ENCODE measurements at places on chromosomes 16 and 17. TPM values are rescaled to one million over a fixed set of nuclear protein-coding genes. Genes with fewer than 3 reads are reported as not detected.

DNA sequence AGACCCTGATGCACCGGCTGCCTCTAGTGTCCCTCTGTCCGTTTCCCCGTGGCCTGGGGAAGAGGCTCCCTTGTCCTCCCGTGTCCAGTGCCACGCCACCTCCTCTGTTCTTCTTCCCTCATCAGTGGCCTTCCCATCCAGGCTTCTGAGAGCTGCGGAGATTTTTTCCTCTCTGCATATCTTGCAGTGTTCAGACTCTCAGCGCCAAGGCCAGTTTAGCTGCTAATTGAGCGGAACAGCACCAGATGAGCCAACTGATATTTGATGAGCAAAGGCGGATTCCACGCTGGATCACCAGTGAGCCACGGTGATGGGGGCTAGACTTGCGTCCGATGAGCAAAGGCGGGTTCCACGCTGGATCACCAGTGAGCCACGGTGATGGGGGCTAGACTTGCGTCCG lies 257.6 kb downstream of the FOXL1 start:
- H3K4me3 ChIP-seq = no peak overlapping the region
- no peak overlapping the region for H3K27ac ChIP-seq
- H3K27me3 ChIP-seq = no peaks in the 10 kb centered on the region
- peaks cover 3% of the 10 kb centered on the region for H3K4me1 ChIP-seq

DNA sequence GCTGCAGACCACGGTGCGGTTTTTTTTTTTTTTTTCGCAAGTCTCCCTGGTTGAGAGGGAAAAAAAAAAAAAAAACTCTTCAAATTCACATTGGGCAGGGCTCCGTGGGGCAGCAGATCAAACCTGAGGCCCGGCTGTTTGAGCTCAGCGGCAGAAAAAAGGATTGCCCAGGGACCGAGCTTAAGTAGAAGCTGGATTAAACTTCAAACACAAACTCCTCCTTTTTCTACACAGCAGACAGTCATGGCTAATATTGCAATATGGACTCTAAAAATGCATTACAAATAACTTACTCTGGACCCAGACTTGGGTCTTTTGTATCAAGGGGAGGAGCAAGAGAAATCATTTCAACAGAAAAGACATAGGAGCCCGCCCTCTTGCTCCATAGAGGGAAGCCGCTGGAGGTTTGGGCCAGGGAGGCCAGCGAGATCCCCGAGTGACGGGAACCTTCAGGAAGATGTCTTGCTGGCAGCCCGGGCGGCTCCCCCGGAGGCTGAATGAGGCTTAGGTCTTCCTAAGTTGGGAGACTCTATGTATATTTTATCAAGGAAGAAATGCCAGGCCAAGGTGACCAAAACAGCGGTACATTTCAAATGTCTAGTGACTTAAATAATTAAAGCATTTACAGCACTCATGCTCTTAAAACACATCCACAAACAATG lies 167.7 kb downstream of the ZNF423 start:
- H3K27ac ChIP-seq = no peak overlapping the region
- H3K36me3 ChIP-seq = no peaks in the 10 kb centered on the region
- no peaks in the 10 kb centered on the region for H3K4me1 ChIP-seq
- DNase-seq = no peak
- H3K27me3 ChIP-seq = no peaks in the 10 kb centered on the region
- H3K4me3 ChIP-seq = no peak overlapping the region

GRCh38 chr17:5362162-5362811 lies 57.2 kb downstream of the NUP88 start:
- no peaks in the 10 kb centered on the region for H3K4me1 ChIP-seq
- peaks cover 28% of the 10 kb centered on the region for H3K36me3 ChIP-seq
- no peak overlapping the region for H3K4me3 ChIP-seq

DNA sequence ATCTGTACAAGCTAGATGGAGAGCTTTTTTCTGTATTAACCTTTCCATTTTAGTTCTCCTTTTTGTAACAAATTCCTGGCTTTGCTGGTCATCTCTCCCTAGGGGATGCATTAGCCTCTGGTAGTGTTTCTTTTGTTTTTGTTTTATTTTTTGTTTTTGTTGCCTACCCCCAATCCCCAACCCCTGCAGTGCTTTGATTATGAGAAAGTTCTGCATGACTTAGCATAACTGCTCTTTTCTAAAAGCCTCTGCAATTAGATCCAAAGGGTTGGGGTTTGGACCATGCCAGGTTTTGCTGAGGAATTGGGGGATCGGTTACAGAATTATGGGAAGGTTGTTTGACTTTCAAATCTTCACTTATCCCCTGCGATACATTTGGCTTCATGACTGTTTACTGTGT lies 98.2 kb downstream of the ADAMTS18 start:
- no peaks in the 10 kb centered on the region for H3K4me1 ChIP-seq
- no peak overlapping the region for H3K27ac ChIP-seq
- H3K4me3 ChIP-seq = no peak overlapping the region
- no peaks in the 10 kb centered on the region for H3K36me3 ChIP-seq
- peak; percentile 27 for DNase-seq
- H3K27me3 ChIP-seq = no peaks in the 10 kb centered on the region

GRCh38 chr16:85536073-85536410 lies 77.1 kb upstream of the GSE1 start:
- peaks cover 17% of the 10 kb centered on the region for H3K4me1 ChIP-seq
- no peaks in the 10 kb centered on the region for H3K27me3 ChIP-seq
- H3K4me3 ChIP-seq = no peak overlapping the region
- H3K36me3 ChIP-seq = no peaks in the 10 kb centered on the region

GRCh38 chr16:49643429-49644144 lies 212.3 kb downstream of the ZNF423 start:
- no peaks in the 10 kb centered on the region for H3K27me3 ChIP-seq
- H3K4me3 ChIP-seq = no peak overlapping the region
- no peaks in the 10 kb centered on the region for H3K36me3 ChIP-seq
- peaks cover 7% of the 10 kb centered on the region for H3K4me1 ChIP-seq
- DNase-seq = no peak

DNA sequence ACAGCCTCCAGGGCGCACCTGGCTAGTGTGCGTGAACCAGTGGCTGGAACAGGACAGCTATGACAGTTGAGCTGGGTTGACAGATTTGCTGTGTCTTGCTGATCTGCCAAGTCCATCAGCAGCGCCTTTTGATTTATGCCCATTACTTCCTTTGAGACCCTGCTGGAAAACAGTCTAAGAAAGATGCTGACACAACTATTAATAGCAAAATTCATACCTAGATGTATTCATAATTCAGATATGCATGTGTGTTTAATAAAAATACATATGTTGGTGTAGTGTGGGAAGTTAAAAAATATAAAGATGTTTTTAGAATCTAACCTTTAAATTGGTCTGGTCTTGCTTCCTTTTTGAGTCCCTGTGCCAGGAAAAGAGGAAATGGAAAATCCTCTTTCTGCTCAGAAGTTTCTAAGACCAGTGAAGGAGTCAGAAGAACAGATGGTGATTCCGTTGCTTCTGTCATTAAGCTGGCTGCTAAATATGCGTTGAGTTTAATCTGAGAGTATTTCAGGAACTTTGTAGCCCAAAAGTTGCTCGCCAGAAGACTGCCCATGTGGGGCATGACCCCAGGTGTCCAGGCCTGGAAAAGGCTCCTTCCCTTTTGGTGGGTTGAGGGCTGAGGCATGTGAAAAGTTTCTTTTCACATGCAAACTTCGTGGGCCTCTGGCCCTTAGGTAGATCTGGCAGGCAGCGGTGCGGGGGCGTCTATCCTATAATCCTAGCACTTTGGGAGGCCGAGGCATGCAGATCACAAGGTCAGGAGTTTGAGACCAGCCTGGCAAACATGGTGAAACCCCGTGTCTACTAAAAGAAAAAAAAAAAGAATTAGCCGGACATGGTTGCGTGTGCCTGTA lies 40.0 kb upstream of the ENDOV start:
- no peak overlapping the region for H3K4me3 ChIP-seq
- no peaks in the 10 kb centered on the region for H3K4me1 ChIP-seq
- DNase-seq = no peak
- H3K27me3 ChIP-seq = no peaks in the 10 kb centered on the region
- peaks cover 4% of the 10 kb centered on the region for H3K36me3 ChIP-seq
- H3K27ac ChIP-seq = no peak overlapping the region

- no peak overlapping the region for H3K4me3 ChIP-seq
- peaks cover 3% of the 10 kb centered on the region for H3K36me3 ChIP-seq
- no peak overlapping the region for H3K27ac ChIP-seq
- DNase-seq = no peak
Measured at GRCh38 chr16:57572978-57573728, 30.7 kb downstream of the ADGRG5 start.

DNA sequence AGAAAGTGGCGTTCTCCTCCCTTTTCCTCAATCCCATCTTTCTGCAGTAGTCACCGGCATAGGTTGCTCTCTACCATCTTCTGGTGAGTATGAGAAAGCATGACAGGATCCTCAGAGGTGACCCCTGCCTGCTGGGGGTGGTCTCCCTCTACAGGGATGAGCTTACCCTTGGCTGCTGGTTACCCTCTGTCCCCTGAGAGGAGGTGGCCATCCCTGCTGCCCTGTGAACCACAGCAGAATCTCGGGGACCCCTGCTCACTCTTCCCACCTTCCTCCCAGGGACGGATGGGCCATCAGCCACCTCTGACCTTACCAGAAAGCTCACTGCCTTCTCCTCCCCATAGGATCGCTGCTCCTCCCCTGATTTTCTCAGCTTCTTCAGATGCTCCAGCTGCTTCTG lies 7.8 kb downstream of the MEFV start:
- no peak overlapping the region for H3K27ac ChIP-seq
- no peaks in the 10 kb centered on the region for H3K27me3 ChIP-seq
- no peak for DNase-seq
- no peak overlapping the region for H3K4me3 ChIP-seq
- no peaks in the 10 kb centered on the region for H3K36me3 ChIP-seq

DNA sequence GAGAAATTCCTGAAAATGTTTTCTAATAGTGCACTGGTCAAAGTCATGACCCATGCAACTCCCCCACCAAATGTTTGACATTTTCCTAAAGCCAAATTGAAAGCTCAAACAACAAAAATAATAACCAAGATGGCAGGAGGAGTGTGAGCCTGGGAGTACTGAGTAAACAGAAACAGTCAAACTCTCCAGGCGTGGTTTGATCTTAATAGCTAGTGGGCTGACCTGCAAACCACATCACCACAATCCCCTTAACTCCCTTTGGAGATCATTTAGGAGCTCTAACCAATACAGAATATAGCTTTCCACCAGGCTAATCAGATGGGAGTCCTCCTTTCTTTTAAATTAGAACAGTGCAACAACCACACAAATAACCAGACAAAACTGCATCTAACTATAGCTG lies 19.2 kb upstream of the MEIOC start:
- no peak overlapping the region for H3K27ac ChIP-seq
- no peaks in the 10 kb centered on the region for H3K4me1 ChIP-seq
- H3K36me3 ChIP-seq = no peaks in the 10 kb centered on the region
- no peak overlapping the region for H3K4me3 ChIP-seq

GRCh38 chr16:20707461-20707860 lies 10.0 kb upstream of the ACSM1 start:
- H3K27ac ChIP-seq = no peak overlapping the region
- no peaks in the 10 kb centered on the region for H3K27me3 ChIP-seq
- H3K4me3 ChIP-seq = no peak overlapping the region
- no peaks in the 10 kb centered on the region for H3K36me3 ChIP-seq

GRCh38 chr17:29495011-29495410 lies 71.8 kb downstream of the ABHD15 start:
- H3K4me3 ChIP-seq = no peak overlapping the region
- no peaks in the 10 kb centered on the region for H3K27me3 ChIP-seq
- no peaks in the 10 kb centered on the region for H3K4me1 ChIP-seq
- no peak overlapping the region for H3K27ac ChIP-seq

DNA sequence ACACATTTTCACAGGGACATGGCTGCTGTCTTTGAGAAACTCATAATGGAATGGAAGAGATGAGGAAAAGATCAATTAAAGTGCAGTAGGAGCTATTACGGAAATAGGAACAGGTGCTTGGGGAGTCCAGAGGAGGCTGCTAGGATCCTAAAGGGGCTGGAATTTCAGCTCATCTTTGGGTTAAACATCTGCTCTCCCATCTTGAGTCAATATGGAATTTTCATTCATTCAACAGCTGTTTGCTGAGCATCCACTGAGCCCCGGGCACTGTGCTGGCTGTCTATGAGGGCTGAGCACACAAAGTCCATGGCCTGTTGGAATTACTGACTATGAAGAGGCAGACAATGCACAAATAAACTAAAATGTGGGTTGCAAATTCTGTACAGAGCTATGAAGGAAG lies 47.9 kb downstream of the ASIC2 start:
- no peaks in the 10 kb centered on the region for H3K4me1 ChIP-seq
- H3K36me3 ChIP-seq = no peaks in the 10 kb centered on the region
- H3K27me3 ChIP-seq = no peaks in the 10 kb centered on the region
- H3K4me3 ChIP-seq = no peak overlapping the region
- H3K27ac ChIP-seq = no peak overlapping the region

DNA sequence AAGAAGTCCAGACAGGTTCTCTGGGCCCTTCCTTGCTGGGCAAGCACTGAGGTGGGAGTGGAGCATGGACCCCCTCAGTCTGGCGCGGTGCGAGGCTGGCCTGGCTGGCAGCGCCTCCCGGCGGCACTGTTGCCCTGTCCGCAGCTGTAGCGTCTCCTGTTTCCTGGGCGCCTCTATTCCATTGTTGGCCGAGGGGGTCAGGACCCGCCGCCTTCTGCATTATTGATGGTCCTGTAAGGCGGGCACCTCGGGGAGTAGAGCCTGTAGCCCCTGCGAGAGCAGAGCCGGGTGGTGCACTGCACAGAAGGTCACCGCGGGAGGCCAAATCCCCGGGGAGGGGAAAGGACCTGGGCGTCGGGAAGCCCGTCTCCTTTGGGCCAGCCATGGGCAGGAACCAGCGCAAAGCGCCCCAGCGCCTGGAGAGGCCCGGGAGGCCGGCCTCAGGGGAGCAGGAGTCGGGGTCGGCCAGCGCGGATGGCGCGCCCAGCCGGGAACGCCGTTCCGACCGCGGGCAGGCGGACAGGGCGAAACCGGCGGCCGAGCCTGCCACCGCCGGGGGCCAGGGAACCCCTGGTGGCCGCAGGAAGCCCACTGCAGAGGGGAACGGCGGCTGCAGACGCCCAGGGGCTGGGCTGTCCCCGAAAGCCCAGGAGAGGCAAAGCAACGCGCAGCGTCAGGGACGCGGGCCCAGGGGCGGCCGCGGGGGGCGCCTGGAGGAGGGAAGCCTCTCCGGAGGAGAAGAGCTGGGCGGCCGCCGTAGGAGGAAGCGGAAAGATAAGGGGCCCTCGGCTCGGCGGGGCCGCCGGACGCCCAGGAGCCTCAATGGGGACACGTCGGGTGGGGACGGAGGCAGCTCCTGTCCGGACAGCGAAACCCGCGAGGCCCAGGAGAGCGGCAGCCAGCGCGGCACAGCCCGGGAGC lies at the start of gene MYO15B:
TSS of gene MYO15B (plus strand) at position 126 of the 921 bp plus-strand sequence. CDS start at position 384, 258 bp downstream.
- no peaks in the 10 kb centered on the region for H3K4me1 ChIP-seq
- peak within 1 kb of the TSS; percentile 94 for H3K27ac ChIP-seq
- no peaks in the 10 kb centered on the region for H3K27me3 ChIP-seq
- peak within 1 kb of the TSS; percentile 60 for H3K4me3 ChIP-seq

GRCh38 chr16:53666786-53667415 lies 36.8 kb downstream of the RPGRIP1L start:
- H3K36me3 ChIP-seq = no peaks in the 10 kb centered on the region
- no peaks in the 10 kb centered on the region for H3K4me1 ChIP-seq
- H3K27me3 ChIP-seq = no peaks in the 10 kb centered on the region
- no peak overlapping the region for H3K4me3 ChIP-seq

RPGRIP1L gene
- total RNA-seq = 10.2 TPM

STX1B gene
- 1.7 TPM for total RNA-seq

IL21R gene
- 3.0 TPM for total RNA-seq

BAHCC1 gene
- total RNA-seq = 20.5 TPM

LRRC36 gene
- total RNA-seq = 2.6 TPM

DDX52 gene
- 26.9 TPM for total RNA-seq

CD300E gene
- 2.5 TPM for total RNA-seq

CHST6 gene
- total RNA-seq = 0.79 TPM

Measured in kidney (tissue), 22 donors.